GM19239 (cell line): ENCODE measurements at places on chromosomes 4 and X.

- DNase-seq, result no peak
Measured at GRCh38 chrX:39753293-39753996, 344.3 kb downstream of the BCOR start.

GRCh38 chr4:147916351-147916750, 184.5 kb downstream of the ARHGAP10 start:
- no peak for DNase-seq

- DNase-seq, result no peak
Measured at GRCh38 chr4:35164063-35164462, 1080.3 kb downstream of the ARAP2 start.

- no peak for DNase-seq
Measured at GRCh38 chr4:6480534-6481088, 8.2 kb upstream of the PPP2R2C start.

DNA sequence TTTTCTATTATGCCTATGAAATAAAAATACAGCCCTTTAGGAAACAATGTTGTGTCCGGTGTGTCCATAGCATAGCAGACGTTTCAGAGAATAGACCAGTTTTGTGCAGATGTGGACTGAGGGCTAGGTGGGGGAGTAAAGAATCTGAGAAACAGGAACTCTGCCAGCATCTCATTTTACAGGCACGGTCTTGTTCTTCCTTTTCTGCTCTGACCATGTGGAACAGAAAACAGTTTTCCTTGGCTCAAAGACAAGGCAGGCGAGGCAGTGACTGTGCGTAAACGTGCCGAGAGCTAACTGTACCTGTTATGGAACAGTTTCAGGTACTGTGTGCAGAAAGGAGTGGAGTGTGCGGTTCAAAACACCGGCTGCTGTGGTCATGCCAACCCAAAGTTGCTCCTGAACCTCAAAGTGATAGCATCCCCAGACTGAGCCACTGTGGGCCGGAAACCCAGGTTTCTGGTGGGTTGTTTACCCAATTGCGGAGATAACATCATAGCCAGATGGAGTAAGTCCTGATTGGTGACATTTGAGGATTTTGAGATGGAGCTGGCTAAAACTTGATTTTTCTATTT, 20.2 kb downstream of the CNGA2 start:
- no peak for DNase-seq

DNA sequence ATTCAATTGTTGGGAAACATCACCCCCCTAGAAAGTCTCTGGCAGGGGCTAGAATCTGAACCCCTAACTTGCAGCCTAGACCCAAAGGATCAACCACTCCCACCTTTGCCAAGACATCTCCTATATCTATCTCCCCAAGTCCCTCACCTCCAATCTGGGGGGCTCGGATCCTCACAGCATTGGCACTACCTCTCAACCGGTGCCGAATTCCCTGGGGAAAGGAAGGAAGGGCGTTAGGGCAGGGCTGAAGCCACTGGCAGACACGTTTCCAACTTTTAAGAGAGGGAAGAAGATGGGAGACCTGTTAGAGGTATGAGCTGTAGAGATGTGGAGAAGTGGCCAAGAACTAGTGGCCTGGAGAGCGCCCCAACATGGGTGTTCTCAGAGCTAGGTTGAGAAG, 2.7 kb downstream of the TIMM17B start:
- DNase-seq, result no peak

- DNase-seq, result no peak
Measured at GRCh38 chr4:36553029-36553428, 271.6 kb downstream of the DTHD1 start.

DNA sequence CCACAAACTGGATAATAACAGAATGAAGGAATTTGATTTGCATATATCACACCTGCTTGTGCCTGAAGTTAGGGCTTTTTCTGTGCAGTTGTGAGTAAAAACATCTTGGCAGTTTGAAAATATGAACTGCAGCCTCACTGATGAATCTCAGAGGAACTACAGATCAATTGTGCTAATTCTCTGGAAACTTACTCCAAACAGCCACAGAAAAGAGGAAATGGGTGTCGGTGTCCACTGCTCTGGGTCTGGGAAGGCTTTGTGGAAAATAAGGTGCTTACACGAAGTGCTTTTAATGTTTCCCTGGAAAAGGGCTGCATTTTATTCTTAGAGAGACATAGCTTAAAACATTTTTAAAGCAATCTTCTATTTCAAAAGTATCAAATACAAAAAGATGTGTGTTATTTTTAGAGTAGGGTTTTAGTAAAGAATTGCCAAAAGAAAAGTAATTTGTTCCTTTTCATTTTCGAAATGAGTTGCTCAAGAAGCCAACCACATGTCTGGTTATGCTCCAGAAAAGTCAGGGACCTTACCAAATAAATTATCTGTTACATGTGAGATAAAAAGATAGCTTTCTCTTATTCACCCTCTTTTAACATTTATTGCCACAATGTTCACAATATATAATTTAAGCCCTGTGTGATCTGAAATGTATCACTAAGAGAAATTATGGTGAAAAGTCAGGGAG, 240.1 kb downstream of the FRAS1 start:
- DNase-seq, result no peak

DNA sequence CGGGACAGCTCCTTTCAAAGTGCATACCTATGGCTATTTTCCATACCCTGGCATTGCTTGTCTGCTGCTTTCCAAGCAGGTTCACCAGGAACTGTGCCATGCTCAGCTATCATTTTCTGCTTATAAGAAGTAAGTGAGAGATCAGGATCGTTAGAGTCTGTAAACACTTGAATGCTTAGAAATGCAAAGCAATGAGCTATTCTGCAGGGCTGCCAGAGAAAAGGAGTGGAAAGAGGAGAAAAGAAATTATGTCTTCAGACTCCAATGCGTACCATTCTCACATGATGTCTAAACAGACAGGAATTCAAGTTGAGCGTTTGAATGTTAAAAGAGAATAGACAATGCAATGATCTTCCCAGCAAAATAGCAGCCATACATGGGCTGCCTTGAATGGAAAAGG, 245.5 kb upstream of the SLC7A11 start:
- no peak for DNase-seq

DNA sequence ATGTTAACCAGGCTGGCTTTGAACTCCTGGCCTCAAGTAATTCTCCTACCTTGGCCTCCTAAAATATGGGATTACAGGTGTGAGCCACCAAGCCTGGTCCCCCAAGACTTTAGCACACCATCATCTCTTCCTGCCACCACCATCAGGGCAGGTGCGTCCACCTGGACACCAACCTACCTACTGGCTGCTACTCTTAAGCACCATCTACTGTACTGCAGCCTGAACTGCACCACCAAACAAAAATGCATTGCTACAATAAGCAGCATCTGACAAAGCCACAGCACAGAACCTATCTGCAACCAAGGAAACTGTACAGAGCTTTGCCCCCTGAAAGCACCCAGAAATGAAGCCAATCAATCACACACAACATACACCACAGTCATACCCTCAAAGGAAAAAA, 139.7 kb downstream of the EFHC2 start:
- DNase-seq, result no peak

DNA sequence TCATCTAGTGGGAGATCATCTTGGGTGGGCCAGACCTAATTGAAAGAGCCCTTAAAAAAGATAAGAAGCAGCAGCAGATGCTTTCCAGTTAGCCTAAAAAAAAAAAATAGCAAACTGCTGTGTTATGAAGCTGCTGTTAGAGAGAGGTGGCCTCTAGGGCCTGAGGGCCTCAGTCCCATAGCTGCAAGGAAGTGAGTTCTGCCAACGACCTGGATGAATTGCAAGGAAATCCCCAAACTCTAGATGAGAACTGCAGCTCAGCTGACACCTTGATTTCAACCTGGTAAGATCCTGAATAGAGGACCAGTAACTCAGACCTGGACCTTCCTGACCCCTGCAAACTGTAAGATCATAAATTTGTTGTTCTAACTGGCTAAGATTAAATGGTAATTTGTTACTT, 275.2 kb downstream of the TENM3 start:
- no peak for DNase-seq

- no peak for DNase-seq
Measured at GRCh38 chrX:154417157-154417556, 5.8 kb downstream of the TAFAZZIN start.

DNA sequence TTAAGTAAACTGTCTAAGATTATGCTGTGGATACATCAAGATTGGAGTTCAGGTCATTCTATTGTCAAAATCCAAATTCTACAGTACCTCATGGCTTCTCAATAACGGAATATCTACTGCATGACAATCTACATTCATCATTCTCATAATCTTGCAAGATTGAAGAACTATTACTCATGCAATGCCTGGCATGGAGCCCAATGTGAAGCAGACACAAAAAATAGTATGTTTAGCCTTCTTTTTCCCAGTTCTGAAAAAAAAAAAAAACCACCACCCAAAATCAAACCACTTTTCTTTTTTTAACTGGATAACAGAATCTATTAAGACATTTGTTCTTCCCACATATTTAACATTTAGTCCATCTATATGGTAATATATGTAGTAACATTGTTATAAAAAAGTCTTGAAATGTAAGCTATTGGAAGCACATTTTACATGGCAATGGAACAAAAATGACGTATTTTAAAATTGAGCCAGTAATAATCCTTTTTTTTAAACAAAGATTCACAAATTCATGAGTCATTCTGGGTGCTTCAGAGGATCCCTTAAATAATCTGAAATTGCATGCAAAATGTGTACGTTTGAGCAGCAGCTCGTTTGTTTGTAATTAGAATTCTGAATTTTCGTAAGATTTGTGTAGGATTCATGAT, 232.2 kb upstream of the FMR1 start:
- DNase-seq, result no peak

DNA sequence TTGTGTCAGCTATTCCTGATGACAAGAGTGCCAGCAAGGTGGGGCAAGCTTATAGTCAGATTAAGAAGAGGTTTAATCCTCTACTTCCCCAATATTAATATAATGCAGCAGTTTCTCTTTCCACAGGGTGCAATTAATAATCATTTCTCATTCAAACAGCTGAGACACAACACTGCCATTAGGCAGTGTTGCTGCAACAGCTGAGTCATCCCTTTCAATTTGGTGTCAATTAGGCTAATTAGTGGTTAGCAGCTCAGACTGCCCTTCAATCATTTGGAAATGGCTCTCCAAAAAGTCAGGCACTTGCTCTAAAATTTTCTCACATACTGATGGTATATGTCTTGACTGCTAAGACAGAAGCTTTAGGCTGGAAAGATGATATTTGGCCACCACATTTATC, 265.7 kb upstream of the FAM241A start:
- no peak for DNase-seq

GRCh38 chrX:9635803-9636202, 129.8 kb downstream of the GPR143 start:
- DNase-seq, result no peak

GRCh38 chr4:135508006-135508714, 1306.6 kb upstream of the PABPC4L start:
- no peak for DNase-seq

GRCh38 chr4:41022116-41022515, 192.2 kb downstream of the APBB2 start:
- DNase-seq, result no peak

DNA sequence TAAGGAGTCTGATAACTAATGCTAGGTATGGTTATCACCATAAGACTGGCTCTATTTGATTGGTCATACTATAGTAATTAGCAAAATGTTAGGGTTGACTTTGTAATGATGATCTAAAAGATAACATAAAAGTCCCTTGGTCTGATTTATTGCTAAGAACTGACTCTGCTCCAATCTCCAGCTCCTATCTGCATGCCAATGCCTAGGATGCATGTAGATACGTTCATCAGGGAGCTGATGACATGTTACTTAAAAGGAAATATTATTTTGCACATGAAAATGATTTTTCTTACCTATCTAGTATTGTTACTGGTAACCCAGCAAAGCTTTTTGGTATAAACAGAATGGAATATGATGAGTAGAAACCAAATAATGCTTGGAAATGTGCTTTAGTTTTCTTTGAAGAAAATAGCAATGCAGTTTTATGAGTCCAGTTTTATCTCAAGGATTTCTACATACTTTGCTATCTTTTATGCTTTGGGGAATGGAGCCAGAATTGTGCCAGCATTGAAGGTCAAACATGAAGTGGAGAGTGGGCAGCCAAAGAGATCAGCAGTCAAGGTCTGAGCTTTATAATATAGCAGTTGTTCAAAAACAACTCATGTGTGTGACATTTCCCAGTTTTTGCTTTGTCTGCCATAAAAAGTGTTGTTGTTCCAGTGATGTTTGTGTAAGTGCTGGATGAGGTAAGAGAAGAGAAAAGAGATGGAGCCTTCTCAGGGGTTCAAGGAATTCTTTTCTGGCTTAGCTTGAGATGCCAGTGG, 121.0 kb downstream of the ARHGAP24 start:
- DNase-seq, result no peak

- DNase-seq, result no peak
Measured at GRCh38 chr4:86957215-86957614, 22.4 kb downstream of the AFF1 start.

- no peak for DNase-seq
Measured at GRCh38 chr4:69754926-69755580, 5.4 kb downstream of the SULT1B1 start.

- DNase-seq, result no peak
Measured at GRCh38 chr4:37471971-37472370, 214.2 kb downstream of the RELL1 start.

DNA sequence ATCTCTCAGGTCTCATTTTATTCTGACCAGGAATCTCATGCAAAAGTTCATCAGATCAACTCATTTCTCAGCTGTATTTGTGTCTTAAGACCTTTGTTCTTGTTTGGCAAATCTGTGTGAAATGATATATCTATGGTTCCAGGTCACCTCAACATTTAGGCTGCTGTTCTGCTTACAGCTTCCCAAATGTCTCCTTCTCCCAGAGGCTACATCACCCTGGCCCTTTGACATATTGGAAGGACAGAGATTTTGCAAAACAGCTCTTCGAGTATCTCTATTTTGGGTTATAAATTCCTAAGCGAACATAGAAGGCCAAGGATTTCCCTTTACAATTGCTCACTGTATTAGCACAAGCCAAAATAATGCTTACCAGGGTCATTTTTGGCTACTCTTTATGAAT, 57.5 kb upstream of the GIMD1 start:
- no peak for DNase-seq
